Omental fat pad (tissue), 4 donors: ENCODE measurements at places on chromosomes 2 and 18. TPM values are rescaled to one million over a fixed set of nuclear protein-coding genes. Genes with fewer than 3 reads are reported as not detected.

- DNase-seq = no peak
Observed at GRCh38 chr18:48292229-48292628, 117.0 kb downstream of the ZBTB7C start.

The COBLL1 gene
- total RNA-seq = 67.9 TPM

GRCh38 chr18:435940-436339, 64.6 kb downstream of the COLEC12 start:
- no peak for DNase-seq

- no peak for DNase-seq
Observed at GRCh38 chr2:65595630-65596029, 163.2 kb upstream of the SPRED2 start.

- DNase-seq = no peak
Observed at GRCh38 chr2:237688081-237688480, 60.7 kb downstream of the LRRFIP1 start.

The DOK6 gene
- total RNA-seq = 0.19 TPM

DNA sequence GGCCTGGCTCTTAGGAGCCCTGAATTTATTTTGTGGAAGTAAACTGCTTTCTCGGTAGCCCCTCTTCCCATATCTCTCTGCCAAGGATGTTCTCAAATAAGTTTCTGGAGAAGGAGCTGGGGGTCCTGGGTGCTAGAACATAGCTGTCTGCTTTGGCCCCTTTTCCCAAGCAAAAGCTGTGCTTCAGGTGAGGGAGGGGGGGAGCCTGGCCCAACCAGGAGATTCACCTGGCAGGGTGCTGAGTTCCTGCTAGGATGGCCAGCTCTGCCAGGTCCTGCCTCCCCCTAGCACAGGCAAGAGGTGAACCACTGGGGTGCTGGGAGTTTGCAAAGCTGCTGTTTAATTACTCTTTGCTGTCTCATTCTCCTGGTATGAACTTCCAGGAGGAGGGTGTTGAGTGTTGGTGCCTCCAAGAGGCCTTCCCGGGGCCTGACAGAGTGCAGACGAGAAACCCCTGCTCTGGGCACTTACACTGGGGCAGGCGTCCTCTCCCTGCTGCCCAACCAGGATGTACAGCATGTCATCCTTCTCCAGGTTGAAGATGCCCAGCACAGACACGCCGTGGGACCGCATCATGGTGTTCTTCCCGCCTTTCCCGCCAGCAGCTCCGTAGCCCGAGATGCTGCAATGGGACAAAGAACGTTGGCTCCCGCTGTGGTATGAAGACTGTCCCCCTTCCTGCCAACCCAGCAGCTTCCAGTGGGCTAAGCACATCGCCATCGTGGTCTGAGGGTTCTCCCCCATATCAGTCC, 124.2 kb downstream of the CLIP4 start:
- no peak for DNase-seq

- DNase-seq = no peak
Observed at GRCh38 chr18:2618009-2618408, 37.5 kb upstream of the SMCHD1 start.

- no peak for DNase-seq
Observed at GRCh38 chr2:205775097-205775877, 93.0 kb downstream of the NRP2 start.

DNA sequence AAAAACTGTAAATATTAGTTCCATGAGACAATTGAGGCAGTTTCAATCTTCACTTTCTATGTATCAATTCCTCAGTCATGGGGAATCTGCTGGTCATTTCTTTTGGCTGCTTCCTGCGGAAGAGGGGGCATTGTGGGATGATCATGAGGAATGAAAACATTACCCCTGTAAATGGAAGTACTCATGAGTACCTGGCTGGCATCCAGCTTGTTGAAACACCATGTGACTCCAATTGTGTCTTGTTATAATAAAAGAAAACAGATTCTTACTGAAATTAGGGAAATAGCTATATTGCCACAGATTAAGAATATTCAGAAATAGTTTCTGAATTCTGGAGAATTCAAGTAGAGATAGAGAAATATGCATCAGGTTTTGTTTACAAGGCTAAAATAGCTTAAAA, 41.6 kb upstream of the GPR39 start:
- no peak for DNase-seq

- DNase-seq = no peak
Observed at GRCh38 chr2:226943862-226944620, 108.2 kb downstream of the RHBDD1 start.

- DNase-seq = no peak
Observed at GRCh38 chr18:40532046-40532445, 1423.0 kb upstream of the PIK3C3 start.

The CIAO1 gene
- 117 TPM for total RNA-seq
